ACHN (cell line): ENCODE measurements at places on chromosomes 3 and 15.

GRCh38 chr15:80545078-80545477 is 140.9 kb downstream of the ARNT2 start:
- no peak for DNase-seq

- no peak for DNase-seq
Measured at GRCh38 chr15:81955382-81956062, 90.3 kb downstream of the MEX3B start.

GRCh38 chr3:152317956-152318355 is 49.2 kb downstream of the MBNL1 start:
- DNase-seq = no peak

DNA sequence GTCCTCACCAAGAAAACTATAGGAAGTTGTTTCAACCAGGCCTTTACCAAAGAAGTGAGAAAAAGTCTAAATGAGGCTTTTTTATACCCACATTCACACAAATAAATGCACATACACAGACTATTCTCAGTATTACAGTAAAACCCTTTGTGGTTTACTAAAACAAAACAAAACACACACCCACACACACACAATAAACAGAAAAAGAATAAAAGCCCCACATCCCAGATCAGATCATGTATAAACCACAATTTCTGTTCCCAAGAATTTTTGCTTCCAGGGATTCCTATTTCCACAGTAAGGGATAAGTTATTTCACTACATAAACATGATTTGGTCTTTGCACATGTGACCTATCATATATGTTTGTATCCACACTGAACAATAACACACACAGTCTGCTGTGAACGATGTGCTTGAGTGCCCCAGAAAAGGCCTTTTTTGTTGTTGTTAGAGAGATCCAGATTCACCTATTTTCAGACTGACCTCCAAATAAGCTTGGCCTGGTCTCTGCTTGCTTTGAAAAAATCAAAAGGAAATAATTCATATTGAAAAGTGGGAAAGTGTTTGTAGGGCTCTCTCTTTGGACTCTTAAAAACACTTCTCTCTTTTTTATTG is 283.4 kb upstream of the ATP11B start:
- DNase-seq = no peak

GRCh38 chr3:53525765-53526703 is 31.6 kb downstream of the CACNA1D start:
- DNase-seq = no peak

DNA sequence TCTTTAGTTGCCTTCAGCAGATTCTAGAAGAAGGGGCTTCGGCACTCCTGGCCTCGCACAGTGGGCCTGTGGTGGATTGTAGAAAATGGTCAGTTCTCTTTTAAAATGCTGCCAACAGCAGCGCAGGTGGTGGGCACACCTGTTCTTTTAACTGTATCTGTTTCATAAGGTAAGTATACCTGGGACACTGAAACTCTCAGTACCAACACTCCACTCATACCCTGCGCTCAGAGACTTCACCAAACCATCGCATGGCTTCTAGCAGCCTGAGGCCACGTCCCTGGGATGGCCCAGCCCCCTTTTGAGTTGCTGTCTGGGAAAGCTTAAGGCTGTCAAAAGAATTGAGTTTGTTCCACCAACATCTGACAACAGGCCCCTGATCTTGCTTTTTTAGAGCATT is 56.7 kb upstream of the MCF2L2 start:
- no peak for DNase-seq
